ENCODE measurements at places on chromosomes 13 and 19.
A peak's percentile ranks its signal among the peaks of the same experiment; 100 is the strongest.

- peak; percentile 78 for DNase-seq
Observed at GRCh38 chr13:48532256-48532505, 699 bp downstream of the RCBTB2 start.

- no peak for DNase-seq
Observed at GRCh38 chr19:17469092-17469480, 1.2 kb upstream of the SLC27A1 start.

DNA sequence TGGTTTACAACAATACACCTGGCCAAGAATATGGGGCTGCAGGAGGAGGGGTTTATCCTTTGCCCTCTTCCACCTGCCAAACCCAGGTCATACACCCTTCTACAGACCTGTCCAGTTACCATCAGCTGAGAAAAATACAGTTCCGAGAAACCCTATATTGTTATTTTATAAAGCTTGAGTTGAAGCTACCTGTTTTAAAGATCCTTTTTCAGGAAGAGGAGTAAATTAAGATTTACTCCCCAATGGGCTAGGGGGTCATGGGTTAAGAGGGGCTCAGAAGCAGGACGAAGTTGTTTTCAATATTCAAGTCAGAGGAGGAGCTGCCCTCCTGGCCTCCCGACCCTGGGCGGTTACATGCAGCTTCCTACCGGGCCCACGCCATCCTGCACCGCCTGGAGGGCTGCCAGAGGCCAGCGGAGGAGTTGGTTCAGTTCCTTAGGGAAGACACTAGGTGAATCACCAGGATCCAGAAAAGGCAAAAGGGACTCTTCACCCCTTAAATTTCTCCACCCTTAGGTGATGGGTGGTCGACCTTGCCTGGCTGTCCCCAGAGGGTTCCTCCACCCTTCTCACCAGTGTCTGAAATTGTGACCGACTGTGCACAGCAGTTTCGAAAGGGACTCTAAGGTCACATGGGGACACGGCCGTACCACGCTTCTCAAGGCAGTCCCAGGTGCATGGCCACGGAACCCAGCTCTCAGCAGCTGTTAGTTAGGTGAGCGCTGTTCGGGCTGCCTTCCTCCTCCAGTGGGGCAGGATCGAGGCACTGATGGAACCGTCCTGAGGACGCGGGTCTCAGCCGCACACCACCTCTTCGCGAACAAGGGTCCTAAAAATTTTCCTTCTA, 1.2 kb downstream of the GJB2 start:
- no peak for DNase-seq

- DNase-seq = no peak
Observed at GRCh38 chr19:47651132-47651531, 42.2 kb downstream of the BICRA start.

DNA sequence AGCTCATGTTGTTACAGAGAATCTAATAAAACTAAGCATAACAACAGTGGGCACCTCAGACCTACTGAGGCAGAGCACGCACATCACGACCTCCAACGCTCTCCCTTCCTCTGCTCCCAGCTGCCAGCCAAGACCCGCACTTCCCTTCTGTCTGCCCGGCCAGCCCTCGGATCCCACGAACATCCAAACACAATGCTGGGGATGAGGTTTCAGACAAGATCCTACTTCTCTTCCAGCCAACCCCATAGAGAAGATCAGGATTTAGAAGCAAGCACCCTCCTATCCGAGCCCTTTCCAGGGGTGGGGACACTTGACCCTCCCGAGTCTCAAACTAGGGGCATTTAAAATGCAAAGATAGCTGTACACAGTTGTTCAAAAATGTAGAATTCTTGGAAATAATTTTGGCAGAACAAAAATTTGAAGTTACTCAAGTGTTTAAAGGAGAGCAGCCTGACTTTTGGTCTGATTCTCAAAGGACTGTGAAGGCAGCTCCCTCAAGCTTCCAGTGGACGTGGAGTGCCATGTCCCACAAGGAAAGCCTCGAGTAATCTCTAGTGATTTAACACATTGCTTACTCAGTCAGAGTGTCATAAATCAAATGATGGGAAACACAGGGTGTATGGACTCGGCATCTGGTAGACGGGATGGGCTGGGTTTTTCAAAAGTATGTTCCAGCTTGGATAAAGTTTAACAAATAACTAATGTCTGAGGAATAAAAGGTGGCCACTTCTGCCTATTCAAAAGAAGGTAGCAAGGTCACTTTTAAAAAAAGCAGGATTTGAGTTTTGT, 32.8 kb downstream of the ANKRD10 start:
- no peak for DNase-seq

DNA sequence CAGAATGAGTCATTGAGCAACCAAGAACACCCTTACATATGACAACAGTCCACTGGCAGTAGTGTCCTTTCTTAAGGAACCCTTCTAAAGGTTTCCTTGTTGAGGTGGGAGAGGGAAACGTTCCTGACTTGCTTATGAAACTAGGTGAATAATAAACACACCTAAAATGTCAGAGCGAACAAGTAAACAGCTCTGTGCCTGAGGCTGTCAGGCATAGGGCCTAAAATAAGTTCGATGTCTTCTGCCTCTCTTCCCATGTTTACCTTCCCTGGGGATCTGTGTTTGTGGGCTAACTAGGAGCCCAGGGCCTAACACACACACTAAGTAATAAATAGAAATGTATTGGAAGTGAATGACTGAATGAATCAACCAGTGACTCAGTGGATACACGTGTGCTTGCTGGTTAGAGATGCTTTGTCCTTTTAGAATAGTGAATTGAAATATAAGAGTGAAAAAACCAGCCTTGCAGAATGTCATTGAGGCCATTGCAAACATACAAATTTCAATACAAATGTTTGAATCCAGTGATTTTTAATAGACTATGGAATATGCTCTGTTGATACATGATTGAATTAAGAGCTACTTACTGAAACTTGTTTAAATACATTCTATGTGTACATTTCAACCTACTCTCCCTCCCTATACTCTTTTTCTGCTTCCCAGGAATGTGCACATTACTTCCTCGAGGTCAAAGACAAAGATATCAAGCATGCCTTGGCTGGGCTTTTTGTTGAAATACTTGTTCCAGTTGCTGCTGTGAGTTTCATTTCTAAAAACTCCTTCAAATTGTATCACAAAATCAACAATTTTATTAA, 102.9 kb downstream of the FRY start:
- DNase-seq = peak; percentile 30

DNA sequence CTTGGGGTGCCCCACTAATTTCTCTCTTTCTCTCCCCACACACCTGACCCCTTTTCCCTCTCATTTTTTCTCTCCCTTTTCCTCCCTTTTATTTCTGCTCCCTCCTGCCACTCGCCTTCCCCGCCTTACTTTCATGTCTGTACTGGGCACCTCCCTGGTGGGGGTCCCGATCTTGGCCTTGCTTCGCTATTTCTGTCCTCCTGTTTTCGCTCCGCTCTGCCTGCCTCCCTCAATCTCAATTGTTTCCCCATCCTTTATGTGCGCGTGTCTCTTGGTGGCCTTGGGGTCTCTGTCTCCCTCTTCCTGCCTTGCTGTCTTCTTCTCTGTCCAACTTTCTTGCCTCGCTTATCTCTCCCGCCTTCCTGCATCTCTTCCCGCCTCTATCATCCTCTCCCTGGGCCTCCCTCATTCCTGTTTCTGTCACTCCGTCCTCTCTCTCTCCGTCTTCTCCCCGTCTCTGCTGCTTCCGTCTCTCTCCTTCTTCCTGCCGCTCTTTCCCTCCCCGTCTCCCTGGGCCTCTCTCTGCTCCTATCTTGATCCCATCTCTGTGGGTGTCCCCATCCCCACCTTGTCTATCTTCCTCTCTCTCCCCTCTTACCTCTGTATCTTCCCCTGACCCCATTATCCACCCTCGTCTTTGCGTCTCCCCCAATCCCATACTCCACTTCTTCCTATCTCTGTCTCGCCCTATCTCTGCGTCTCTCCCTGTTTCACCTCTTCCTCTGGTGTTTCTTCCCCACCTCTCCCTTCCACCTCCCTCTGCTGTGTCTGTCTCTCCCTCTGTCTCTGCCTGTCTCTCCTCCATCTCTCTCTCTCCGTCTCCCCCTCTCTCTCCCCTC, 4.0 kb downstream of the GRIN2D start:
- no peak for DNase-seq

DNA sequence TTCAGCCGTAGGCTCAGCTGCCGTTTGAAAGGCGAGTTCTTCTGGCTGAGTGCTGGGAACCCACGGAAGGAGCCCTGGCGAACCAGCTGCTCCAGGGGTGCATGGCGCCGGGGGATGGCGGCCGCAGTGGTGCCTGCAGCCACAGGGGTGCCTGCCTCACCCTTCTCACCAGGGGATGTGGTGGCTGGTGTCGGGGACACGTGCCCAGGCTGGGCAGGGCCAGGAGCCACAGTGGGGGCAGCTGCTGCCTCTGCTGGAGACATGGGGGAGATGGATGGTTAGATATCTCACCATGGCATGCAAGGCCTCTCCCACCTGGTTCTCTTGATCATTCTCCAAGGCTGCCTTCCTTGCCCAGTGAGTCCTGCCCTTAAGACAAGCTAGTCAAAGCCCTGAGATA, 17.1 kb downstream of the NUMBL start:
- no peak for DNase-seq

DNA sequence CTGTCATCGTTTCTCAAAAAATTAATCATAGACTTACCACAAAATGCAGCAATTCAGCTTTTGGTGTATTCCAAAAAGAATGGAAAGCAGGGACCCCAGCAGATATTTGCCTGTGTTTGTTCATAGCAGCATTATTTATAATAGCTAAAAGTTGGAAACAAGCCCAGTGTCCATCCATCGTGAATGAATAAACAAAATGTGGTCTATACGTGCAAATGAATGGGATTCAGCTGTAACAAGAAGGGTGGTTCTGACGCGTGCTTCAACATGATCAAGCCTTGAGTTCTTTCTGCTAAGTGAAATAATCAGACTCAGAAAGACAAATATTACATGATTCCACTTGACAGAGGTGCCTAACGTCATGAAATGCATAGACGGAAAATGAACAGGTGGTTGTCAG, 36.4 kb downstream of the PSG11 start:
- no peak for DNase-seq

GRCh38 chr19:7067716-7068115, 1.8 kb upstream of the ZNF557 start:
- DNase-seq = no peak

DNA sequence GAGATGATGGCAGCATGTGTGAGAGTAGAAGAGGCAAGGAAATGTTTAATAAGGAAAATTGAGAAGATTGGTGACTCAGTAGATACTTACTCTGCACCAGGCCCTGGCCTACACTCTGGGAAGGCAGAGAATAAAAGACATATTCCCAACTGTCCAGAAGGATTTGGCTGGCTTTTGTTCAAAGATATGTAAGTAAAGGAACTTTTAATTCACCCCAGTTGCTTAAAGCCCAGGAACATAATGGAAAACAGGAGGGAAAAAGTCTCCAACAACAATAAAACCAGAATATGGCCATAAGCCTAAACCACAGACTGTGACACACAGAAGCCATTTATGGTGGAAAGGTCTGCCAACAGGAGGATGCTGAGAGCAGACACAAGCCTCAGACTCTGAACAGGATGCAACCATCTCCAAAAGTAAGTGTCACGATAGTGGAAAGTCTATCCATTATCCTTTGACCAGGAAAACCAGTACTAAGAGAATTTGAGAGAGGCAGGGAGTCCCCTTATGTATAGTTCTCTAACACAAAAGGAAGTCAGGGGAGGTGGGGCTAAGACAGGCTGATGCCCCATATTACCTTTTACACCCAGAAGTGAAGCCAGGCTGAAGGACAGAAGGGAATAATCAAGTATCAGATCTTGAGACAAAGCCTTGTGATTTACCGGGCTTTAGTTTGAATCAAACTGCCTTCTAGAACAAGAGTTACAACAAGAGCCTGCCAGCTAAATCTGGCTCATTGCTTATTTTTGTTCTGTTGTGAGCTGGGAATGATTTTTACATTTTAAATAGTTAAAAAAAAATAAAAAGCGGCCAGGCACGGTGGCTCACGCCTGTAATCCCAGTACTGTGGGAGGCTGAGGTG, 169.5 kb upstream of the STARD13 start:
- peak; percentile 78 for DNase-seq

- no peak for DNase-seq
Observed at GRCh38 chr13:93467175-93467574, 240.6 kb downstream of the GPC6 start.

DNA sequence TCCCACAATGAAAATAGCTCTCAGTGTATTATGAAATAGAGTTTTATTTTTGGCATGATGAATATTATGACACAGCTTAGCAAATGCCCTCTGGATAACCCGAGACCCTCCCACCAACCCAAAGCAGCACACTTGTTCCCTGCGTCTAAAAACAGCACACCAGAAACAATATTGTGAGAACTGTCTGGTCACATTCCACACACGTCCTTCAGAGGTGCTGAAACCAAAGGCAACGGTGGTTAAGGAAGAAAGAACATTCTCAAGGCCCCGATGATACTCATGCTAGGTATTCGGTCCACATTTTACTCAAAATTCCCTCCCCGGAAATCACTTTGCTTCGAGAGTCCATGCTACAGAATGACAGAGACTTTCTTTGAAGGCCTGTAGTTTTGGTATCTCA, 156.7 kb downstream of the SLC7A1 start:
- no peak for DNase-seq

DNA sequence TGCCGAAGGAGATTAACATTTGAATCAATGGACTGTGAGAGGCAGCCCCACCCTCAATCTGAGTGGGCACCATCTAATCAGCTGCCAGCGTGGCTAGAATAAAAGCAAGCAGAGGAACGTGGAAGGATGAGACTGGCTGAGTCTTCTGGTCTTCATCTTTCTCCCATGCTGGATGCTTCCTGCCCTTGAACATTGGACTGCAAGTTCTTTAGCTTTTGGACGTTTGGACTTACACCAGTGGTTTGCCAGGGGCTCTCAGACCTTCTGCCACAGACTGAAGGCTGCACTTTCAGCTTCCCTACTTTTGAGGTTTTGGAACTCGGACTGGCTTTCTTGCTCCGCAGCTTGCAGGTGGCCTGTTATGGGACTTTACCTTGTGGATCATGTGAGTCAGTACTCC, 14.7 kb downstream of the NHLRC3 start:
- no peak for DNase-seq

DNA sequence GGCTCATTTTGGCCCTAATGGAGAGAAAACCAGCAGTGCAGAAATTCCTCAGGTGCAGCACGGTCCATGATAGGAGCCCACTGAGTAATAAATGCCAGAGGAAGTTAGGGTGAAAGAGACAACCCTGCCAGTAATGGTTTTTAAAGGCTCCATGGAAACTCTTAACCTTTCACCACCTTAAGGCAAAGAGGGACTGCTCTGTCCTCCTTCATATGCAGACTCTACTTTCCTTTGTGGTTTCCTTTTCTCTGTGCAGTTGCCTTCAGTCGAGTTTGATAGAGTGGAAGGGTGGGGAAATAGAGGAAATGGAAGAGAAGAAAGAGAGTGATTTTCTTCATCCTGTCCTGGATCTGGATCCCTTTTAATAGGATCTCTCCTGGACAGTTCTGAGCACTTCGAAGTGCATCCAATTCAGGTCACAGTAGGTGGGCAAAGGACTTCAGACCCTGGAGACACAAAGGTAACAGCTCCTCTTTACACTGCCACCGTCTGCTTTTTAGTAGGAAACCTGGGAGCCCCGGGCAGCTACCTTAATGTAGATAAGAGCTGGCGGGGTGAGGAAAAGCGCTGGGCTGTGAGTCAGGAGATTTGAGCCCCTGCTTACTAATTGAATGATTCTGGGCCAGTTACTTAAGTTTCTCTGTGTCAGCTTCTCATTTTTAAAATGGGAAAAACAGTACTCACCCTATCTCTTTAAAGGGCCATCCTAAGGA, 294.8 kb downstream of the KCNRG start:
- no peak for DNase-seq

Measured in astrocyte of the spinal cord (primary cell).